ENCODE measurements at places on chromosomes 2 and 18.

GRCh38 chr2:106038601-106039375 lies 155.3 kb downstream of the UXS1 start:
- DNase-seq = peak; percentile 47

DNA sequence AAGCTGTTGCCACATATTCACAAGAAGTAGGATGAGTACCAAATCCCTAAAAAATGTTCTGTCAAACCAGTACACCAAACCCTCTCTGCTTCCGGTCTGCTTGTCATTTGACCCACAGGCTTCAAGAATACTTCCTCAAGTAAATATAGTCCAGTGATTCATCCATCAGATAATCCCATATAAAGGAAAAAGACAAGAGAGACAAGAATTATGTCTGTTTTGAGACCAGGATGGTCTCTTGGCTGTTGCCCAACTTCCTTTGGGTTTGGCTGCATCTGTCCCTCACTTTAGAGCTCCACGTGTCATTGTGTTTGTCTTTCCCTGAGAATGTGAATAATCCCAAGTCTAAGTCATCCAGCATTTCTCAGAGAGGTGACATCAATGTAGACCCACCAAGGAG lies 91.5 kb upstream of the NRP2 start:
- DNase-seq = peak; percentile 19

- no peak for DNase-seq
Observed at GRCh38 chr18:34385311-34385710, 160.6 kb upstream of the NOL4 start.

GRCh38 chr18:77132369-77133050 lies at the start of gene MBP:
TSS of gene MBP (minus strand) at chr18:77132783. CDS start at chr18:77105261, 27,522 bp downstream.
- DNase-seq = peak; percentile 51
